ENCODE measurements at places on chromosomes 7 and 10. TPM values are rescaled to one million over a fixed set of nuclear protein-coding genes. Genes with fewer than 3 reads are reported as not detected.

DNA sequence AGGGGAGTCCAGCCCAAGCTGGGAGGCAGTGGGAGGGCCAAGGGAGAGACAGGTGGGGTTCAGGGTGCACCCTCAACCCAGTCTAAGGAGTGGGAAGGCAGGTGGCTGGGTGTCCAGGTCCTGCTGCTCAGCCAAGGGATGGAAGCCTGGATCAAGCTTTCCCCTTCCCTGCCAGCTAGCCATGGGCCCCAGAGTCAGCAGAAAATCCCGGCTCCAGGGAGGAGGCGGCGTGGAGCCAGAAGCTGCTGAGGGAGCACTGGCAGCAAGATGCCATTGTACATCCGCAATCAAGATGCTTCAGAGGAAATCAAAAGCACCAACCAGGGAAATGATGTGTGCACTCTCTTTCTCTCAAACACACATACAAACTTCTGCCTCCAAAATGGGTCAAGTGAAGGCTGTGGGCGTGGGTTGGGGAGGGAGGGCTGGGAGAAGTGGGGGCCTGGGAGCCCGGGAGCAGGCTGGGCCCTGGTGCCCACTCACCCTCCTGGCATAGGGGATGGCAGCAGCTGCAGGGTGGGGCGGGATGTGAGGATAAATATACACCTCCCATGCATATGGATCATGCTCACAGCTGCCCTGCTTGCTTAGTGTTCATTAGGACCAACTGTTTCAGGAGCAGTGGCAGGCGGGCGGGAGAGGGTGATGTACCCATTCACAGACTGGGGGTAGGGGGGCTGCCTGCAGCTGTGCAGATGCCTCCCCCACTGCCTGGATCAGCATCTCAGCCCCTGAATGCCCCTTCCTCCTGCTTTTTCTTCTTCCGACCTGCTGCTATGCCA, 24.2 kb downstream of the TRIM8 start:
- DNase-seq, result no peak

DNA sequence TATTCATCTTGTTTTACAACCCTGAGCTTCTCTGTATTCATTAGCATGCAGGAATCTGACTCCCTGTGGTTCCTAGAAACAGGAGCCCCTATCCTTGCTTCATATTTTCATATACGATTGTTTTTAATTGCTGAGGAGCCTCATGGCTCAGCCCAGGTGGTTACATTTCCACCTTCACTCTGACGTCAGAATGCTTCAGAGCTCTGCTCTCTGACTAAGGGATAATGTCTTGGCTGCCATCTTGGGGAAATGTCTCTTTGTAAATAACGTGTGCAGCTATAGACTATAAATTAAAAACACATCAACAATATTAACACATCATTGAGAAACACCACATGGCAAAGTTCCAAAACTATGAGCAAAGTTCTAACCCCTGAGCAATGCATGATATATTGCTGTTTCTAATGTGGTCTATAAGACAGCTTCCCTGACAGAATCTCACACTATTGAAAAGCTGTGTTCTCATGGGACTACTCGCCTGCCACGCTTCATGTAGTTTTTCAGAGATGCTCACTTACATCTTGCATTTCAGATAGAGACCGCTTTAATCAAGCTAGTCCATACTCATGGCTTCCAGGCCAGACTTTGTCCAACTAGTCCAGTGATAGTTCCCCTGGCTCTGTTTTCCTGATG, 227.0 kb downstream of the SORCS3 start:
- no peak for DNase-seq

GRCh38 chr10:98382691-98383101, 32.3 kb downstream of the PYROXD2 start:
- no peak for DNase-seq

DNA sequence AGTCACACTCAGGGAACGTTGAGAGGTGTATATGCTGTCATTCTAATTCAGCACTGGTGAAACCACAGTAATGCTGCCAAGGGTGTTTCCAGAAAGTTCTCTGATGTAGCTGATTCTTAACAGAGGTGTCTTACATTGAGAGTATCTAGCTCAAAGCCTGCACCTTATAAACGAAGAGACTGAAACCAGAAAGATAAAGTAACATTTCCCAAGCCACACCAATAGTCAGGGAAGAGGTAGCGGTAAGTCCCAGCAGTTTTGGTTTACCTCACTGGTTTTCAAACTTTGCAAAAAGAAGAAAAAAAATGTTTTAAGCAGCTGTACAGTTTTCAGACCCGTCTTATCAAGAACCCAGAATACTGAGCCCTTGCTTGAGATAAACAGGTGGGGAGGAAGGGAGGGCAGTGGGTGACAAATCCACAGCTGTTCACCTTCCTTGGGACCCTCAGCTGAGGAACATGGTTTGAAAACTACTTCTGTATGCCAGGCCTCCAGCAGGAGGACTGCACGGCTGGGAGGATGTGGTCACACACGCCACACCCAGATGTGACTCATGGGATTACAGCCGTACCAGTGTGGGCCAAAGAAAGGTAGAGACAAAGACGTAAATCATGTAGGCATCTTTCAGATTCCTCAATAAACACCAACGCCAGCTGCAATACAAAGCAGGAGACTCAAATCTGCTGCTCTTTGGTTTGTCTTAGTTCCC, 63.9 kb upstream of the GSDME start:
- peak; percentile 76 for DNase-seq

GRCh38 chr10:86644152-86644793, 10.1 kb upstream of the OPN4 start:
- DNase-seq, result no peak

Gene CCDC71L
- 20.9 TPM for total RNA-seq

GRCh38 chr10:91345716-91346115, 64.4 kb upstream of the HECTD2 start:
- no peak for DNase-seq

DNA sequence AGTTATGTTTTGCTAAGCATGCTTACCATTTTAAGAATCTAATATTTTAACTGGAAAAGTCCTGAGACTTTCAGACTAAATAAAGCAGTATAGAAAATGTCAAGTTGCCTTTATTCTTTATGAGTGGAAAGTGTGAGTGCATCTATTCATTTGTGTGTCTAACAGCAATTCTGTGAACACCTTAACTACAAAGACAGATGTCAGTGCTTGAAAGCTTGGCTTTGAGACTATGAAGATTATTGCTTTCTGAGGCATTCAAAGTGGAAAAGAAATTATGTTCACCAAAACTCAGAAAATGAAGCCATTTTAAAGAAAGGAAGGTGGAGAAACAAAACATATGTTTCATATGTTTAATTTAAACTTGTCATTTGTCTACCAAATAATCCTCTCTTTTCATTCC, 294.5 kb upstream of the SEMA3C start:
- DNase-seq, result no peak

DNA sequence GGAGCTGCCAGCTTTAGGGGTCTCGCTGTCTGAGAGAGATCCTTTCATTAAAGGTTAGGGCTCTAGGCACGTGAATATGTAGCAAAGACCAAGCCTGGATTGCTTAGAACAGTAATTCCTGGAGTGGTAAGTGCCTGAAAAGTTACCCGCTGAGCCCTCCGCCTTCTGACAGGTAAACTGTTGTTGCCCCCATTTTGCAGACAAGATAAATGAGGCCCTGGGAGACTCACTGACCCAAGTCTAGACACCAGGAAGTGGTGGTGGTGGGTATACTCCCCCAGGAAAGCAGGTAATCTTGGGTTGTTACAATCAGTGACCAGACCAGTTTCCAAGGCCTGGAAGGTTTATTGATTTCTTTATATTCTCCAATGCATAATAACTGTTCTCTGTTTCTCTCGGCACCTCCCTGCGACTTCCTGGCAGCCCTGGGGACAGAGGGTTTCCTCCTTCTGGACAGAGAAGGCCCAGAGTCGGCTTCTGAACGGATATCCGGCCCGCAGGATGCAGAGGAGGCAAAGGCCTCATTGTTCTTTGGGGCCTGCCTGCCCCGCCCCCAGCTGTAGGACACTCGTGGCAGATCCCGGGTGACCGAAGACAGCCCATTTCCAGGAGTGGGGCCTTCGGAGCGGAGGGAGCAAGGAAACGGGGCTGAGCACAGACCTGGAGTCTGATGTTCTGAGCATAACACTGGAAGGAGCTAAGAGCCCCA, 1.3 kb upstream of the GRK5 start:
- peak; percentile 85 for DNase-seq

- DNase-seq, result no peak
Observed at GRCh38 chr7:7201578-7202374, 19.4 kb downstream of the C1GALT1 start.

Gene TFEC
- 2.1 TPM for total RNA-seq

GRCh38 chr10:103724771-103725170, 130.6 kb downstream of the SH3PXD2A start:
- DNase-seq, result no peak

Gene TMUB1
- total RNA-seq, result 28.0 TPM

DNA sequence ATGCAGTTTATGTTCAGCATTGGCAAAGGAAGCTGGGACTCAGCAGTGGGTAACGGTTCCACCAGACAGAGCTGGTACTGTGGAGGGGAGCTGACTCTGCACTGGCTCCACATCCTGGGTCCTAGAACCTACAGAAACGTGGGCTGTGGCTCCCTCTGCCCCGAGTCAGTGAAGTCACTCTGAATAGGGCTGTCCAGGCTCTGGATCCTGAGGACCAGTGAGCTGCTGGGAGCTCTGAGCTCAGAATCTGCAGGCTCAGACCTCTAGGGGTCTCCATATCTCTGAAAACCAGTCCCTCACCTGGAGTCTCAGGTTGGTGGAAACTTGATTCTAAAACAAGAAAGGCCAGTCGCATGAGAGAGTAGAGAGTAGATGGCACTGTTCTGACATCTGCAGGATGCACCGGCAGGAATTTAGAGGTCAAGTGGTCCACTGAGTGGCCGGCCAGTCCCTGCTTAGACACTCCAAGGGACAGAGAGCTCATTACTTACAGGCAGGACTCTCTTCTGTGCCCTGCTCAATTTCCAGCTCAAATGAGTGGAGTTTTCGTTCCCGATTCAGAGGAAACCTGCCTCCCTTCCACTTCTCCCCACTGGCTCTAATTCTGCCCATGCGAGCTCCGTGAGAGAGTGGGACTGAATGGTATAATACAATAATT, 18.6 kb downstream of the NPFFR1 start:
- no peak for DNase-seq

GRCh38 chr10:119651514-119652360, 557 bp downstream of the BAG3 start:
- no peak for DNase-seq

Gene SUN3
- not detected for total RNA-seq

- no peak for DNase-seq
Observed at GRCh38 chr10:81108516-81109199, 571.0 kb downstream of the SH2D4B start.

- no peak for DNase-seq
Observed at GRCh38 chr10:122990278-122990677, 10.1 kb downstream of the PSTK start.

GRCh38 chr7:112097524-112097923, 108.7 kb downstream of the DOCK4 start:
- no peak for DNase-seq

GRCh38 chr7:92750946-92751345, 85.4 kb downstream of the CDK6 start:
- DNase-seq, result no peak

Data from right atrium auricular region (tissue), 2 donors.